ENCODE measurements at places on chromosomes 5 and 9.

GRCh38 chr9:98807070-98807813, at the start of gene GALNT12:
TSS of gene GALNT12 (plus strand) at chr9:98807670. CDS start at chr9:98807699, 29 bp downstream.
- DNase-seq: no peak

GRCh38 chr9:135038826-135039225, 48.6 kb upstream of the OLFM1 start:
- no peak for DNase-seq

DNA sequence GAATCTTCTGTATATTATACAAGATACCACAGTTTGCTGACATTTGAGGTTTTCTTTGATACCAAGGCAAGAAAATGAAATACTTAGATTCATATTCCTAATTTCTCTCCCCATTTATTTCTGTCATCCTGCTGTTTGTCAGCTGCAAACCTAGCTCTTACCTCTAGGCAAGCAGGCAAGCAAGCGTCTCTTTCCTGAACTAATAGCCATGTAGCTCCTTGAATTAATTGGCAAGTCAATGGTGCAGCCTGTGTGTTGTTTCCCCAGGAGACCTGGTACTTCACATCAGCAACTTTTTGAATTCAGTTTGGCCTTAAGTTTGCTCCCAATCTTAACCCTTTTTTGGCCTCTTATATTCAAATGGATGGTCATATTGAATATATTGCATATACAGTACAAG, 573.6 kb upstream of the ARRDC3 start:
- DNase-seq: no peak

DNA sequence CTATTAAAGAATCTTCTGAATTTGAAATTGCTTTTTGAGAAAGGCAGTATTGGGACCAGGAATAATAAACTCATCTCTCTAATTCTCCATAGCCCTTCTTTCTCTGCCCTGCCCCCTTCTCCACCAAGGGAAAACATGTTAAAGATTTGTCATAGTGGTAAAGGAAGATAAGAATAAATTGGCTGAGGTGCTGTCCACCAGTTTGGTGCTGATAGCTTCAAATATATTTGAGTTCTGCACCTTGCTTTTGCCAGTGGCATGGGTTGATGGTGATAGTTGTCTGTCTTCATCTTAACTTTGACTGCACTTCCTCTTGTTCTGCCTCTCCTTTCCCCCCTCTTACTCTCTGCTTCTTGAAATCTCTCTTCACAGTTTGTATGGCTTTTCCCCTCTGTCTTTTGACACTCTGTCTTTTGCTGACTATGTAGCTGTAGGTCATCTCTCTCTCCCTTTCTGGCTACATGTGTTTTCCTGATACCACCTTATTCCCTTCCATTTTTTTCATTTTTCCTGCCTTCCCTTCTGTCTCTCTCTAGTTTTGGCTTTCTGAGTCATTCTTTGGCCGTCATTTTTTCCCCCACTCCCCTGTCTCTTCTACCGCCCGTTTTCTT, 56.6 kb downstream of the NDUFS4 start:
- DNase-seq: peak; percentile 10

GRCh38 chr9:6852243-6852963, 94.6 kb downstream of the KDM4C start:
- DNase-seq: peak; percentile 63

Data from kidney glomerular epithelial cell (primary cell).